ENCODE measurements at places on chromosomes 13 and 19.

DNA sequence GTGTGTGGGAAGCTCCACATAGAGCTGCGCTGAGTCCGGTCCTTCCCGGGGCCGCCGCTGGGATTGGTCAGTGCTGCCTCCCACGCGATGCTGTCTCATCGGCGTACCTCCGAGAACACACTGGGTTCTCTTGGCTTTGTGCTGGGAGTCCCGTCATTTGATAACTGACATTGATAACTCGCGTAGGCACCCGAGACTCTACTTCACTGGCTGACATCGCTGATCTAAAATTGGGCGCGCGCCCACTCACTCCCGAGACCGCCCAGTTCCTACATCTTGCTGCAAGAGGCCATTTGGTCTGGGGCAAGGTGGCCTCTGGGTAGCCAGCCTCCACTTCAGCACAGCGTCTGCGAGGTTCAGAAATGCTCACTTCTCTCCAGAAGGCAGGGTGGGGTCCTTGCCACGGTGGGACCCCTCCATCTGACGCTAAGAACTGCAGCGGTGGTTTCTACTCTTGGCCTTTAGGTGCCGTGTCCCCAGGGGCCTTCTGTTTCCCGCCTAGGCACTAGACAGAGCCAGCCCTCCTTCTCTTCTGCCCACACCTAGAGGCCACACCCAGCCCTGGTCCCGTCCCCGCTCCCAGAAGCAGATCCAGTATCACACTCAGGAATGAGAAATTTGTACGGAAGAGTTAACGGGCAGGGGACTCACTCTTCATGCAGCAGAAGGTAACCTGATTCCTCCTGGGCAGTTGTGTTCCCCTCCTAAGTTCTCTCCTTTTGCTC, 40.7 kb upstream of the ATP11A start:
- DNase-seq: no peak

DNA sequence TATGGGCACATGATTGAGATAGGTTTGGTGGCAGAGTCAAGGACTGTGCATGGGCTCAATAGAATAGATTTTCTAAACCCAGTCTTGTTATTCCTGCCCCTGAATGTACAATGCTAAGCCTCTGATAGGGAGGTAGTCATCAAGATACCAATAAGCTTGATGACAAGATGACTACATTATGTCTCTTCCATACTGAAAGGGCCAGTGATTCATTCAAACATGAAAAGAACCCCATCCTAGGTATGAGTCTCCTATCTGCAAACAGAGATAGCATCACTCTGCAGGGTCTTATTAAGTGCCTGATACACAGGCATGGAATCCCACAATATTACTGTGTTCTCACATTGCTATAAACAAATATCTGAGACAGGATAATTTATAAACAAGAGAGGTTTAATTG, 40.3 kb upstream of the UFM1 start:
- no peak for DNase-seq

- no peak for DNase-seq
Observed at GRCh38 chr13:22848539-22849052, 332.2 kb upstream of the SGCG start.

DNA sequence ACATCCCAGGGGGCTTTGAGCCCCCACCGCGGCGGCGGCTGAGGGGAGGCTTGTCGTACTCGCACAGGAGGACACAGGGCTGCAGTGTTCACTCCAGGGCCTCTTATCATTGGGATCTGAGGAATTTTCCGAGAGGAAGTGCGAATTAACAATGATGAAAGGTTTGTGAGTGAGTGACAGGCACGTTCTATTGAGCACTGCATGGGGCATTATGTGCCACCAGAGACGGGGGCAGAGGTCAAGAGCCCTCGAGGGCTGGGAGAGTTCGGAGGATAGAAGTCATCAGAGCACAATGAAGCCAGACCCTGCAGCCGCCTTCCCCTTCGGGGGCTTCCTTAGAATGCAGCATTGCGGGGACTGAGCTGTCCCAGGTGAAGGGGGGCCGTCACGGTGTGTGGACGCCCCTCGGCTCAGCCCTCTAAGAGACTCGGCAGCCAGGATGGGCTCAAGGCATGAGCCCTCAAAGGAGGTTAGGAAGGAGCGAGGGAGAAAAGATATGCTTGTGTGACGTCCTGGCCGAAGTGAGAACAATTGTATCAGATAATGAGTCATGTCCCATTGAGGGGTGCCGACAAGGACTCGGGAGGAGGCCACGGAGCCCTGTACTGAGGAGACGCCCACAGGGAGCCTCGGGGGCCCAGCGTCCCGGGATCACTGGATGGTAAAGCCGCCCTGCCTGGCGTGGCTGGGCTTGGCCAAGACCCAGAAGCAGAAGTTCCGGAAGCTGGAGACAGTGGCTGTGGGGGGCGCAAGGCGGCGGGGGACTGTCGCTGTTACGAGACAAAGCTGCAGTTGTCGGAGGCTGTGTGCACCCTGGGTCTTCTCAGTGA, 53.9 kb downstream of the MCF2L start:
- DNase-seq: no peak

- DNase-seq: no peak
Observed at GRCh38 chr13:97373787-97374186, 60.2 kb upstream of the RAP2A start.

GRCh38 chr13:51317262-51317661, 22.2 kb upstream of the SERPINE3 start:
- no peak for DNase-seq

Measured in COR-L47 (cell line).